Kasumi-1 (cell line): ENCODE measurements at places on chromosomes 6 and 20.

DNA sequence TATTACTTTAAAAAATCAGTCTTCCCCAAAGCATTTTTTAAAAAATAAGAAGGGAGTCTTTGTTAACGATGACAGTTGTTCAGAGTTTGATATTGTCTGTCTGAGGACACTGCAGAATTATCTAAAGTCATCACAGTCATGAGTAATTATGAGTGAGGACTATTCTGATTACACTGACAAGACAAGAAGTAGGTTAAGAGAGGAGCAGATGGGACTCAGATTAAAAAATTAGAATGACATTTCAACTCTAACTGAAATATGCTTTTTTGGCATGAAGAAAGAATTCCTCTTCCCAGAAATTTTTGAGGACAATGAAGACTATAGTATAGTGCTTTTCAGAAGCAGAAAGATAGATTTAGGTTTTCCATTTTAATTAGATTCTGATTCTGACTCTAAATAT is 456.5 kb downstream of the EPHA7 start:
- no peak for DNase-seq

- no peak for DNase-seq
These were observed 30.0 kb downstream of the BRPF3 start for GRCh38 chr6:36226438-36227047.

DNA sequence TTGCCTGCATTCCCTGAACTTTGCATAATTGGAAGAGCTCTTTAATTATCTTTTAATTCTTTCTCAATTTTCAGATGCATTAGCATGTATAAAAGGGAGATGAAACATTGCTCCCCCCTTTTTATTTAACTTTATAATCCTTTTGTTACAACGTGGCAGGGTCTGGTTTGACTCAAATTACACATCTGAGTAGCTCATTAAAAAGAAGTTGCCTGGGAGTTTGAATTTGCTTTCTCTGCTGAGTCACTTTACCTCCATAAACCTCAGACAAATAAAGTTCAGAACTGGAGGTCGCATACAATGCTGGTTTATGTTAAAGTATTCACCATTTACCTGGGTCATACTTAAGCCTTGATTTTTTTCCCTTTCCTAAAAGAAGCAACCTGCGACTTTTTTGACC is 495.2 kb downstream of the PREX1 start:
- DNase-seq = no peak

DNA sequence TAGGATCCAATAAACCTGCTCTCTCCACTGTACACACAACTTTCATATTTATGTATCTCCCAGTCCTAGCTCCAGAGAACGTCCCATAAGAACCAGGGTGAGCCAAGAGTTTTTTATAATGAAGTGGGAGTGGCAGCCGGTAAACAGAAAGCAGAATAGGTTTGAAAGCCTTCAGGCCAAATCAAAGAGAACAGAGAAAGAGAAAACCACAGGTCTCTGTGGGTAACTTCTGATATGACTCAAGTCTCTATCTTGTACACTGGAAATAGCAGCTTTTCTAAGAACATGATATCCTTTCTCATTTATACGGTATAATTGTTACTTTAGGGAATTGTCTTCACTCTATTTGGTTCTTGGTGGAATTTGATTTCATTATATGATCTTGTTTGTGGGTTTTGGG is 273.6 kb downstream of the PACRG start:
- DNase-seq = no peak

- DNase-seq = no peak
These were observed 25.7 kb downstream of the ZNF391 start for GRCh38 chr6:27414300-27414699.

GRCh38 chr20:62275219-62275618 is 27.6 kb upstream of the ADRM1 start:
- no peak for DNase-seq

DNA sequence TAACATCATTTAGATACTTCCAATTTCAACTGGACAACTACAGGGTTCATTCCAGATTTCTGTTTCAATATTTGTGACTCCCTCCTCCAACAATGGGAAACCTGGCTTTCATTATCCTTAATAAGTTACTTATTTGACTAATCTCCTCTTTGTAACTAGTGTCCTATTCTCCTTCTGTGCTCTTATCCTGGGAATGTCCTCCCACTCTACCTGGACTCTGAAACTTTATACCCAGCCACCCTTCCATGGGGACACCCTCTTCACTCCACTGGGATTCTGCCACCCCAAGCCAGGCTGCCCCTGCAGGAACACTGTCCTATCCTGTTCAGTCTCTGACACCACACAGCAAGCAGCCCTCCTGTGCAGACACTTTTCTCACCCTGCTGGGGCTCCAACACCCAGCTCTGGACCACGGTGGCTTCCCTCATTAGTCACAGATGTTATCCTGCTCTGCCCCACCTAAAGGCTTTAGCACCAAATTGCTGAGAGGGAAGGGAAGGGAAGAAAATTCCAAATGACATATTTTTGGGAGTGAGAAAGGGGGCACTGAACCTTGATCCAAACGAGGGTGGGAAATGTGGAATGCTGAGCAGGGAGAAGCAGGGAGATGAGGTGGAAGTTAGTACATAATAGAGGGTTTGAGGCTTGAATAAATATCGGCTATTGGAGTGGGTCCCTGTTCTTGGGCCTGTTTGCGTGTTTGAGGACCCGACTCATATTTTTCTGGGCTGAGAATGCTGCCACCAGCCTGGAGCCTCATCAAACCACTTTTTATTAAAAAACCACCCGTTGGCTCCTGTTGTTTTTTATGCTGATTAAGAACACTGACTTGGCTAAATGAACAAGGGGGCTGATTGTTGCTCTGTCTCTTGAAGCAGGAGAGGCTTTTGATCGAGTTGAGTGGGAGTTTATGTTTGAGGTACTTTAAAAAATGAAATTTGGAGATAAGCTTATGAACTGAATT is 54.0 kb upstream of the AKIRIN2 start:
- DNase-seq = no peak

DNA sequence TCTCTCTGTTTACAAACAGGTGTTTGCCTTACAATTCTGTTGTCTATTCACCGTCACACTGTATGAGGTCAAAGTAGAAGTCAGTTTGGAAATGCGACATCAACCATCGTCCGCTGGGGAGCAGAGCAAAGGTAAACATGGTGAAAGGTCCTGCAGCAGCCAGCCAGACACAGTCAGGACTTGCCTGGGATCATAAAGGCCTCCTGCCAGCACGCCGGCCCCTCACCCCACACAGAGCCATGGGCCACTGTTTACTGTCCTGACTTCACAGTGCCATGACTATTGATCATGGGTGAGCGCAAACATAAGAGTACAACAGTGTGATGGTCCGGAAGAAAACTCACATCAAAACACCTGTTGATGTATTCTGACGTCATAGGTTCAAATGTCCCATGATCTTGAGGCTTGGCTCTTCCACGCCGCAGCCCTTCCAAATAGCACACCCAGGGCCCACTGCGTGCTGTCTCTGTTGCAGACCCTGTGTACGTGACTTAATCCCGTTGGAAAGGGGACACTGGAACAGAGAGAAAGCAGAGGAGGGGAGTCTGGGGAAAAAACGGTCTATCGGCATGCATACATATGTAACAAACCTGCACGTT is 16.9 kb upstream of the PPP1R3G start:
- DNase-seq = no peak

DNA sequence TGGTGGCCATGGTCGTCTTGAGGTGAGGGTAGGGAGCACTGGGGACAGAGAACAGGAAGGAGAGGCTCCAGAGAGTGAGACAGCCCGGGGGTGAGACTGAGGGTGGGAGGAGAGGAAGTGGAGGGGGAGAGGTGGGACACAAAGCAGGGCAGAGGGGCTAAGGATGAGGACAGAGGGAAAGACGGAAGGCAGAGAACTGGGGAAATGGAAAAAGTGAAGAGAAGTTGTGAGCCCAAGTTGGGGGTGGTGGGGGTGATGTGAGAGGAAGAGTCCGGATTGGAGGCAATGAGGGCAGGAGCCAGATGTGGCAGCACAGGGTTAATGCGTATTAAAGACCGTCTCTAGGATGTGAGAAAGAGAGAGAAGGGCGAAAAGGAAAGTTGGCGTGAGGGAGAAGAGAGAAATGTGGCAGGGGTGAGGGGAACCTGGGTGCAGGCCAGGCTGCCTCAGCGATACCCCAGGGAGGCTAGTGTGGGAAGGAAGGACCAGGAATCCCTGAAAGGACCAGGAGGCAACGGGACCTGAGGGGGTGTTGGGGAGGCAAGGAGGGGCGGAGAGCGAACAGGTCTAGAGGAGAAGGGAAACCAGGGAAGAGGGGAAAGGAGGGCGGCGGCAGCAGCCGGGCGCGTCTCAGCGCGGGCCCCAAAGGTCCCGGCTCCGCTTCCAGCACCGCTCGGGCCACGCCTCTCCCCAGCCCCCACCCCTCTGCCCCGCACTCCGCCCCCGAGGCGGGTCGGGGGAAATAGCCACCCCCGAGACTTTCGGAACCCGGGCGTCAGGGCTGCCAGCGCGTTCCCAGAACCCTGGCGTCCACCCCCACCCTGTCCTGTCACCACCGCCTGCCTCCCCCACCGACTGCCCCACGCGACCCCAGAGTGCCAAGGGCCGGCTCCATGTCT is at the start of gene PPP1R18:
Gene PPP1R18 (minus strand): TSS at position 637 of the 899 bp plus-strand sequence. CDS start 627 bp downstream, at position 10.
- DNase-seq = peak; percentile 61

GRCh38 chr6:36414481-36414880 is 27.0 kb upstream of the ETV7 start:
- DNase-seq = no peak

DNA sequence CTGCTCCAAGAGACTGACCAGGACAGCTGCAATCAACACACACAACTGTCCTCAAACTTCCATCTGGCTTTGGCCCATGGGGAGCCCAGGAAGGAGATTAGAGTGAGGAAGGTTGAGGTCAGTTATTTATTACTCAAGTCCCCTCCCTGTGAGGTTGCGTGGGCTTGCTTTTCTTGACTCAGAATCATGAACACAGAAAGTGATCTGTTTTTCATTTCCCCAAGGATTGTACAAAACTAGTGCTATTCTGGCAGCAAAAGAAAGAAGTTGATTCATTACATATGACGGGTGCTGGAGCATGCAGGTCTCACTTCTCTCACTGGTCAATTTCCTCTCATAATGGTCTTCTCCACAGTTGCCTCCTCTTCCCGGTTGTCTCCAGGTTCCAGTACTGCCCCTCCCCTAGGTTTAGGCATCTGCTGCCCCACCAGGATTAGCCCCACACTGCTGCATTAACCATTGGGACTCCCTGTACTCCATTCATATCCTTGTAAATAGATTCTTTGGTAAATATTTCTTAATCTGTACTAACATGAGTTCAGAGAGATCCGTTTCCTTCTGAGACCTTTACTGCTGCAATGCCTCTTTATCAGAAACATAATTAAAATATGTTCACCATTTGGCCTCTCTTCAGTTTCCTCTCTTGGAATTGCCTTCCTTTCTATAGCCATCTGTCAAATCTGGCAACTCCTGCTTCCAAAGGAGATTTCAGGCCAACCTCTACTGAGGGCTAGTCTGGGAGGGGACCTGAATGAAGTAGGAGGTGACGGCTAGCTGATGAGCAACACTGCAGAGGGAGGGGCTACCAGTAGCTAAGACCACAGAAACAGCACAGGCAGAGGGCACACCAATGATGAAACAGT is 888.8 kb downstream of the QKI start:
- DNase-seq = no peak

DNA sequence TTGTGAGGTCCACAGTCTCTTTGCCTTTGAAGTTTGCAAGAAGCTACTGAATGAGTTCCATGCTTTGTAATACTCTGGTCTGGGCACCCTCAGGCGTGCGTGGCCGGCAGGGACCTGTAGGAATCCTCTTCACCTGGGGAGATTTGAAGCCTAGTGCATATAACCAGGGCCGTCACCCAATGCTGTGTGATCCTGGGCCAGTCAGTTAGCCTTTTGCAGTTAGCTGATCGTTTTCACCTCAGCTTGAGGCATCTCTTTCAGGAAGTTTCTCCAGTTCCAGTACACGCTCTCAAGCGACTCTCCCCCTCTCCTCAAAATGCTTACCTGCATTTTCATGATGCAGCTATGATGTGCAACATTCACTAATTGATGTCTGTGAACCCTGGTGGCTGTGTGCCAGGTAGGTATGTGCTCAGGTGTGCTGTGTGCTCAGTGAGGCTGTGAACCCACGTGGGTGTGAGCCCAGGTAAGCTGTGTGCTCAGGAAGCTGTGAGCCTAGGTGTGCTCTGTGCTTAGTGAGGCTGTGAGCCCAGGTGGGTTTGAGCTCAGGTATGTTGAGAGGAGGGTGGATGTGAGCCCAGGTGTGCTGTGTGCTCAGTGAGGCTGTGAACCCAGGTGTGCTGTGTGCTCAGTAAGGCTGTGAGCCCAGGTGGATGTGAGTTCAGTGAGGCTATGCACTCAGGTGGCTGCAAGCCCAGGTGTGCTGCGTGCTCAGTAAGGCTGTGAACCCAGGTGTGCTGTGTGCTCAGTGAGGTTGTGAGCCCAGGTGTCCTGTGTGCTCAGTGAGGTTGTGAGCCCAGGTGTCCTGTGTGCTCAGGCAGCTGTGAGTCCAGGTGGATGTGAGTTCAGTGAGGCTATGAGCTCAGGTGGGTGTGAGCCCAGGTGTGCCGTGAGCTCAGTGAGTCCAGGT is 120.4 kb downstream of the PHACTR3 start:
- no peak for DNase-seq

DNA sequence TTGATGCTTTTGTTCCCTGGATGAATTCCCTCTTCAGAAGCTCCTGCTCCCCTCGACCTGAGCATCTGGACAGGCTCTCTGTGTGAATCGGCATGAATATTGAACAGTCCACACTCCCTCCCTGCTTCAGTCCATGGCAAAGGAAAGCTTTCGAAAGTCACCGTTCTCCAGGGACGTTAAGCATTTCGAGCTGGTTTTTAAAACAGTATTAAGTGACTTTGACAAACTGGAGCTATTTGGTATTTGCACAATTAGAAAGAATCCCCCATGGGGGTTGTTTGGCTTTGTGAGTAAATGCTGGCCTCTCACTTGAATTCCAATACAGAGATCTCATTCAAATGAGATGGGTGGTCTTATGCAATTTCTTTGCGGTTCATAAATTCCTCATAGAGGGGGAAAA is 85.3 kb upstream of the TIAM2 start:
- no peak for DNase-seq

DNA sequence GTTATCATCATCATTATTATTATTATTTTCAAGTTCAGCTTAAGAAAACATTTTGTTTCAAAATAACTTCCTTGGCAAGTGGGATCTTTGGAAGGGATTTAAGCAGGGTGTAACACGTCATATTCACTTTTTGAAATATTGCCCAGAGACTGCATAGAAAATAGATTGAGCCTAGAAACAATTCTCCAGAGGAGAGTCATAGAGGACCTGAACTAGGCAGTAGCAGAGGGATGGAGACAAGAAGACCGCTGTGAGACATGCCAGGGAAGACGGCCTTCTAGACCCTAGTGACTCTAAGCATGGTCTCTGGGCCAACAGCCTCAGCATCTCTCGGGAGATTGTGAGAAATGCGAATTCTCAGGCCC is 55.5 kb downstream of the EDN1 start:
- DNase-seq = no peak

DNA sequence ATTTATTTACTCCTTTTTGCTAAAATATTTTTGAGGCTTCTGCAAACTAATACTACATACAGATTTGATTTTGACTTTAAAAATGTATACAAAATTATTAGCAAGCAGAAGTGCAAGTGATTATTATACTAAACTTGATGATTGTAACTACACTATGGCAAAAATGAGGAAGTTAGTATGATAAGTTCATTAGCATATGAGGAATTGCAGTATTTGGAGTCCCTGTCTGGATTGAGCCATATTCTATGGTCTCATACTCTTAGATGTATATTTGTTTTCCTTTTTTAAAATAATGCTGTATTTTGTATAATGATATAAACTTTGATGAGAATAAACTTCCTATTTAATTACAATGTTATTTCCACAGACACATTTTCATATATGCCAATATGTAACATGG is 13.9 kb downstream of the CRISP3 start:
- DNase-seq = peak; percentile 17
